ENCODE measurements at places on chromosomes 13 and 19.

DNA sequence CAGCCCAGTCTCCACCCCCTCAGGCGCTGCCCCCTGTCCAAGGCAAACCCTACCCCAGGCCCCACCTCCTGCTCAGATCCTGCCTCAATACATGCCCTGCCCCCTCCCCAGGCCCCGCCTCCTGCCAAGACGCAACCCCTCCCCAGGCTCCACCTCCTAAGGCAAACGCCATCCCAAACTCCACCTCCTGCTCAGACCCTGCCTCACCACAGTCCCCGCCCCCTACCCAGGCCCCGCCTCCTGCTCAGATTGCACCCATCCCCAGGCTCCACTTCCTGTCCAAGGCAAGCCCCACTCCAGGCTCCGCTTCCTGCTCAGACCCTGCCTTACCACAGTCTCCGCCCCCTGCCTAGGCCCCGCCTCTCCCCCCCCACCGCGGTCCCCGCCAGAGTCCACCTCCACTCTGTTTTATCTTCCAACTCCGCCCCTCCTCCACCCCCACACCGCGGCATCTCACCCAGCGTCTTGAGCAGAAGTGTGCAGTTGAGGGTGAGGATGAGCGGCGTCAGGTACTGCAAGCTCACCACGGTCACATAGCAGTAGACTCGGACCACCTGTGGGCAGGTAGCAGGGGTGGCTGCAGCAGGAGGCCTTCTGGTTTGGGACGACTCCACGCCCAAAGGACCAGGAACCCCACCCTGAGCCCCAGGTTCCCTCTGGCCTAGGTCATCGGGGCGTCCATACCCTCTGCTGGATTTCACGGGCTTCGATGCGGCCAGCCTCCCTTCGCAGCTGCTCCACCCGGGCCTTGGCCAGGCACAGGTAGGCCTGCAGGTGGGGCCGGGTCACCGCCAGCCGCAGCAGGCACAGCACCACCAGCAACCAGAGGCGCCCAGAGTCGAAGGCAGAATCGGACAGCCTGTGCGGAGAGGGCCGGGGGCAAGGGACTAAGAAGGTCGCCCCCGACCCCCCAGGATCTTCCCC, 17.7 kb downstream of the TMEM161A start:
- DNase-seq, result peak; percentile 90

GRCh38 chr13:66665991-66666390, 564.1 kb downstream of the PCDH9 start:
- DNase-seq, result peak; percentile 79

GRCh38 chr19:53671663-53672062, 39.9 kb downstream of the DPRX start:
- DNase-seq, result no peak

GRCh38 chr13:57799624-57800023, 168.1 kb downstream of the PCDH17 start:
- no peak for DNase-seq

DNA sequence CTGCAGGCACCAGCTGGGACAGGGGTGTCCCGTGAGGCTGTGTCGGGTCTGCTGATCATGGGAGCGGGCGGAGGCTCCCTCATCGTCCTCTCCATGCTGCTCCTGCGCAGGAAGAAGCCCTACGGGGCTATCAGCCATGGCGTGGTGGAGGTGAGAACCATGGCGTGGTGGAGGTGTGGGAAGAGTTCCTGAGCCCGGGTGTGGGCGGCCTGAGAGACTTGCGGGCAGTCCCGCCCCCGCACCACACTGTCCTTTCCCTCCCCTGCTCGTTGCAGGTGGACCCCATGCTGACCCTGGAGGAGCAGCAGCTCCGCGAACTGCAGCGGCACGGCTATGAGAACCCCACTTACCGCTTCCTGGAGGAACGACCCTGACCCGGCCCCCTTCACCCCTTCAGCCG, 10.7 kb downstream of the APLP1 start:
- no peak for DNase-seq

DNA sequence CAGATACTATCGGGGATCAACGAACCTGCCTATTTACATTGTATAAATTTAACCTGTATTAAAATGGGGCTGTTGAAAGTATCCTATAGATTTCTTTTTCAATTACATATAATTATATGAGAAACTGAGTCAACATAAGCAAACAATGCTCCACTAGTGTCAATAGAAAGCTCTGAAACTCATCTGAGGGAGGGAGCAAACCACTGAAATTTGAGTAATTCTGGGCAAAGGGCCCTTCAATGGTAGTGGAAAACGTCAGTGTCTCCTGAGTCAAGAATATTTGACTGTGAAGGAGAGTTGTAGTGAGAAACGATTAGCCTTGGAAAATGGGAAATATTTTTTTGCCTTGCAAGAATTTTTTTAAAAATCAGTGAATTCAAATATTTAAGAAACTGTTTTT, 17.6 kb upstream of the VN1R4 start:
- no peak for DNase-seq

- peak; percentile 91 for DNase-seq
Observed at GRCh38 chr13:99124794-99125316, 75.8 kb upstream of the UBAC2 start.

DNA sequence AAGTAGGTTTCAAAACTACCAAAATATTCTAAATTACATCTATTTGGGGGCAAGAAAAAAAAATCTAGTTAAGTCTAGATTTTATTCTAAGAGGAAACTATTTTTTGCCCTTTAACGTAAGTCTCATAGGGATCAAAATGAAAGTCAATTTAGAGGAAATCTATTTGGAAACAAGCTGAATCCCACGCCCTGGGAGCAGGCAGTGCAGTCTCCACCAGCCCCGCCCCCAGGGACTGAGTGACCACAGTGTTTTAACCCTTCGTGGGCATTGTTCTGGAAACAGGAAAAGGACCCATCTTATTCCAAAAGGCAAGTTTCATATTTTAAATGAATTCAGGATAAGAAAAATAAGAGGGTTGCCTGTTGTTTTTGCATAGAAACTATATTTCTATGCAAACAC, 209.7 kb downstream of the SPRY2 start:
- peak; percentile 28 for DNase-seq

GRCh38 chr19:46082728-46083050, 41.8 kb downstream of the IGFL3 start:
- DNase-seq, result peak; percentile 62

DNA sequence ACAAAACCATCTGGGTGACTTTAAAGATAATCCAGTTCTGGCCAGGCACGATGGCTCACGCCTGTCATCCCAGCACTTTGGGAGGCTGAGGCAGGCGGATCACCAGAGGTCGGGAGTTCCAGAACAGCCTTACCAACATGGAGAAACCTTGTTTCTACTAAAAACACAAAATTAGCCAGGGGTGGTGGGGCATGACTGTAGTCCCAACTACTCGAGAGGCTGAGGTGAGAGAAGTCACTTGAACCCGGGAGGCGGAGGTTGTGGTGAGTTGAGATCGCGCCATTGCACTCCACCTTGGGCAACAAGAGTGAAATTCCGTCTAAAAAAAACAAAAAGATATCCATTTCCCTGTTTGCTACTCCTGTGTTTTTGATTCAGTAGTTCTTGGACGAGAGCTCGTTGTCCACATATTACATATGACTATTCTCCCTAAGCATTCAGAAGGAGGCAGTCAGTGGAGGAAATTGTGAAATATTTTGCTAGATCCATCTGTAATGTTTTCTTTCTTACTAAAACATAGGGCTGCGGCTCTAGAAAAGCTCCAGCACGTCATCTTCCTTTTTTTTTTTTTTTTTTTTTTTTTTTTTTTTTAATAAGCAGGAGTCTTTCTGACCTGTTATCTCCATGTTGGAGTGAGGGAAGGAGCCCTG, 33.6 kb downstream of the ZNF701 start:
- no peak for DNase-seq

DNA sequence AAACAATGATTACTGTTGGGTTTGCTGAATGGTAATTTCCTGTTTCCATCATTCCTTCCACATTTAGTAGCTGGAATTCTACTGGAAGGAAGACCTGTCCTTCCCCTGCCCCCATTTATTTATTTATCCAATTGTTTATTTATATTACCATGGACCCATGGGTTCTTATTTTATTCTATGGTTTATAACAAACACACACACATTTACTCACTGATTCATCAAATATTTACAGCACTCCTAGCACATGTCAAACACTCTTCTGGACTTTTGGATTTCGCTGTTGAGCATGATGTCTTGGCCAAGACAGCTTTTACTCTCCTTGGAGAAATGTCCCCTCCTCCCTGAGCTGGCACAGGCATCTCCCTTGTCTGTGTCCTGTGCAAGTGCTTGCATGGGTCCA, 227.8 kb upstream of the MAB21L1 start:
- no peak for DNase-seq

- DNase-seq, result no peak
Observed at GRCh38 chr13:19632915-19633478, 462 bp upstream of the MPHOSPH8 start.

GRCh38 chr19:7665076-7665475, 3.8 kb upstream of the RETN start:
- peak; percentile 78 for DNase-seq

DNA sequence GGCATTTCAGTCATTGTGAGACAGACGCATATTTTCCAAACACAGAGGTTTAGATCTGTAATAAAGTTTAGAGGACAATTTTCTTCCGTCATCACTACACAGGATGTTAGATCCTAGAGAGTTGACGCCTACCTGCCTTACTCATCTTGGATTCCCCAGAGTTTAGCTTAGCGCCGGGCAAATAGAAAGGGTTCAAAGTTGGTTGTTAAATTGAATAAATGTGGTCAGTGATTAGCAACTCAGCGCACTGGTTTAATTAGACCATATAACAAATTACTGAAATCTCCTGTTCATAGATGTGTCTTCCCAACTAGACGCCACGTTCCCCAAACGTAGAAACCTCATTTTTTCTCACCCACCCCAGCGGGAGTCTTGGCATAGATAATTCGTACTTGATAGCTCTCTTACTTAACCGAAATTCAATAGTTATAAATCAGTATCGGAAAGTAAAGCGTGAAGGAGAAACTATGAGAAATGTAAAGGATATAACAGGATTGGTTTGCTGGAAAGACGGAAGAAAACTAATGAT, 726 bp upstream of the UFM1 start:
- peak; percentile 25 for DNase-seq

- no peak for DNase-seq
Observed at GRCh38 chr13:29310806-29311205, 284.7 kb downstream of the SLC7A1 start.

GRCh38 chr13:59247171-59247570, 916.6 kb downstream of the DIAPH3 start:
- DNase-seq, result no peak

DNA sequence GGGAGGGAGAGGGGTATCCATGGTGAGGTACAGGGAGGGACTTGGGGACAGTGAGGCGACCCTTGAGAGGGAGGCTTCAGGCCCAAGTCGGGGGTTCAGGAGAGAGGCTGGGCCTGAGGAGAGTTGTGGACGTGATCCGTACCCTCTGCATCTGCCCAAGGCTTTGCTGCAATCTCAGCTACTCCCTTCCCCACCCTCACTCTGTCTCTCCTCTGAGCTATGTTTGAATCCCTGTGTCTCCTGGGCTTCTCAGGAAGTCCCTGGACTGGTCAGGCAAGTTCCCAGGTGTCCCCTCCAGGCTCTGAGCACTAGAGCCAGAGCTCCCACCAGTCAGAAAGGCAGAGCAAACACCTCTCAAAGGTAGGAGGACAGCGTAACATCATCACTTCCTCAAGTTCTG, 1.8 kb downstream of the LIN37 start:
- DNase-seq, result no peak

GRCh38 chr19:40623403-40624251, 22.5 kb downstream of the LTBP4 start:
- DNase-seq, result peak; percentile 91

DNA sequence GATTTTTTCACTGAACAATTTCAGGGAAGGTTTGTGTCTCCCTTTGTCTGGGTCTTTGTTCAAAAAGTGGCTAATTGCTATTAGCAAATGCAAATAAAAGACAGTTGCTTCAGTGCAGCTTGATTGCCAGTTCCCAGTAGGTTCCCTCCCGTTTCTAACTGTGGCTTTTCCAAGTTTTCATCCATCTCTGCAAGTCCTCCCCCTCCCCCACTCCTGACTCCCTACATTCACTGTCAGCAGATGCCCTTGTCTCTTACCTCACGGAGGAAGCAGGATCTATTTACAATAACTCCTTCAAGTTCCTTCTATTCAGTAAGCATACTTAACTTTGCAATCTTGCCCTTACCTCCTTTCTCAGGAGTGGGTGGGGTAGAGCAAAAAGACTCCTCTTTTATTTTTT, 55.4 kb upstream of the SCEL start:
- no peak for DNase-seq

DNA sequence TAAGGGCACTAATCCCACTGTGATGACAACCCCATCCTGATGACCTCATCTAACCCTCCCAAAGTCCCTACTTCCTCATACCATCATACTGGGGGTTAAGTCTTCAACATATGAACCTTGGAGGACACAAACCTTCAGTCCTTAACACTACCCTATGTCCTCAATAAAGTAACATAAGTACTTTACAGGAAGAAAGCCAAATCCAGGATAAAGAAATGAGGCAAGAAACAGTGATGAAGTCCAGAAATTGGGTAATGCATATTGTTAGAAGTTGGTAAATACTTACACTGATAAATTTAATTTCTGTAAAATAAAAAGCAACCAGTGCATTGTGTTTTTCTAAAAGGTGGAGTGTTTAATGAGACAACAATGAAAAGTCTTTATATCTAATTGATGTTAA, 284.8 kb upstream of the SOX21 start:
- DNase-seq, result no peak

DNA sequence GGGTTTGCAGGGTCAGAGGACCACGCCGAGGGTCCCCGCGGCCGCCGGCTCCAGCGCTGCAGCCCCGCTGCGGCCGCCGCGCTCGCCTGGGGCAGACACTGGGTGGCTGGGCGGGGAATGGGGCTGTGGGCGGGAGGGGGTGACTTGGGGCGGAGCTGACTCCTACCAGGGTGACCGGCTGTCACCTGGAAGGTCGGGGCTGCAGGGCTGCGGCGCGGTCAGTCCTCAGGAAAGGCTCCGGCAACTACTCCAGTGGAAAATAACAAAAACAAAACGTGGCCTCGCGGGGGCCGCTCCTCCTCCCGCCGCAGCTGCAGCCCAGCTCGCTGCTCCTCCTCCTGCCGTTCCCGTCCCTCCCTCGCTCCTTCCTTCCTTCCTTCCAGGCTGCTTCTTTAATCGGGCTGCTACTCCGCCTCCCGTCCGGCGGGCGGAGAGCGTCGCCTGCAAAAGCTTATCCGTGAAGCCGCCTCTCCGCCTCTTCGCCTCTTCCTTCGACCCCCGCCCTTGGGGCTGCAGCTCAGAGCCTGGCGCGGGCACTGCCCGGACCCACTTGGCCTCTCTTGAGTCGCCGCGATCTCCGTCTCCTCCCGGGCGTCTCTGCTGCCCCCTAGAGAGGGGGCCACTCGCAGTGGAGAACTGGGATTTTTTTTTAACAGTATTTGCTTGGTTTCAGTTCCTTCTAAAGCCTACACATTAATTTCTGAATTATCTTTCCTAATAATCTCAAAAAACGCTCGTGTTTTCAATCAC, at the start of gene TBC1D4:
Gene TBC1D4 (minus strand): TSS at position 100 of the 750 bp plus-strand sequence. CDS start 402 bp downstream, outside the sequence.
- DNase-seq, result peak; percentile 87

GRCh38 chr13:28590461-28590860, 68.5 kb upstream of the POMP start:
- no peak for DNase-seq

- no peak for DNase-seq
Observed at GRCh38 chr19:44687888-44688287, 11.1 kb upstream of the CEACAM16 start.

DNA sequence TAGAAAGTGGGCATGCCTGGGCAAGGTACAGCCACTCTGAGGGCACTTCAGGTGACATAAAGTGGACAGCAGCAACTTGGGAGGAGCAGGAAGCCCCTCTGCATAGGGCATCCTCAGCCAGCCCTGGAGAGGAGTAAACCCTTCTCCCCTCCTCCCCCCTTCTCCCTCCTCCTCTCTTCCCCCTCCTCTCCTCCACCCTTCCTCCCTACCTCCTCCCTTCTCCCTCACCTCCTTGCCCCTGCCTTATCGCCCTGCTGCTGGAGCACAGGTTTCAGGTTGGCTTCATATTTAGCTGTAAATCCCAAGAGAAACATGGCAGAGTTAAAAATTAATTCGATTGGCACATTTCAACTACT, 30.5 kb upstream of the ATP12A start:
- no peak for DNase-seq
